ENCODE measurements at places on chromosomes 6 and 20.

- no peak for DNase-seq
Measured at GRCh38 chr6:117227245-117227962, 38.0 kb upstream of the VGLL2 start.

GRCh38 chr6:12459945-12460661, 169.9 kb downstream of the EDN1 start:
- no peak for DNase-seq

GRCh38 chr6:140049251-140049650, 674.8 kb upstream of the CITED2 start:
- DNase-seq: no peak

DNA sequence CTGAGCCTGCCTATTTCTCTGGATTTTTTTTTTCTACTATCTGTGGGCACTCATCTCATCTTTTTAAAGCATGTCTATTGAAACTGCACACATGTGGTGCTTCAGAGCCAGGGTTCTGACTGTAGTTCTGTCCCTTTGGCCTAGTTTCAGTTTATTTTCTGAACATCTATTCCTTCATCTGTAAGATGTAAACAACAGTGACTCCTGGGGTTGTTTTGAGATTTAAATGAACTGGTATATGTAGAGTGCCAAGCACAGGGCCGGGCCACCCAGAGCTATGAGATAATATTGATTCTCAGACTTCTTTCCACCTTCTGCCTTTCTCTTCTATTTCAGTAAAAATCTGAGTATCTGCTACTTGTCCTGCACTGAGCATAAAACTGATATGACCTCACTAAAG, 185.1 kb downstream of the CARMIL1 start:
- no peak for DNase-seq

DNA sequence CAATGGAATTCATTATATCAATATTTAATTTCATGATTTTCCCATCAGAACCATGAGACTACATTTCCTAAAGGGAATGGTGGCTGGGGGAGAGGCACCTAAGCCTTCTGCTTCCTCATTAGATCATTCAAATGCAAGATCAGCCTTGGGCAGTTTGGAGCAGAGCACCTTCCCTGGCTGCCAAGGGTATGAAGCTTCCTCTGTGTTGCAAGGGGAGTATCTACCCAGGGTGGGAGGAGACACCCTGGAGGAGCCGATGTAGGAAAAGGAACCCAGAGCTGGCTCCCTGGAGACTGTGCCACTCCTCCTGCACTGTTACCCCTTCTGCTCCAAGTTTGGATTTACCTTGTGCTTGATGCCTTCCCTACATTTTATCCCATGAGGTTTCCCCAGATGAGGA, 299.7 kb upstream of the PRDM1 start:
- DNase-seq: no peak

- no peak for DNase-seq
Measured at GRCh38 chr6:75223428-75223827, 17.6 kb upstream of the COL12A1 start.
